ENCODE measurements at places on chromosomes 3 and 15. TPM values are rescaled to one million over a fixed set of nuclear protein-coding genes. Genes with fewer than 3 reads are reported as not detected.

TMOD2 gene
- total RNA-seq: 1.2 TPM

LRRK1 gene
- total RNA-seq: 25.4 TPM

CHRD gene
- 0.12 TPM for total RNA-seq

ARHGEF26 gene
- 7.8 TPM for total RNA-seq

SUMF1 gene
- total RNA-seq: 21.2 TPM

GOLGA6L9 gene
- 3.5 TPM for total RNA-seq

TM4SF18 gene
- 44.7 TPM for total RNA-seq

SEC11A gene
- 322 TPM for total RNA-seq

SUSD5 gene
- 3.8 TPM for total RNA-seq

MYL3 gene
- total RNA-seq: not detected

GFM1 gene
- 42.0 TPM for total RNA-seq

NLGN1 gene
- not detected for total RNA-seq

P3H2 gene
- total RNA-seq: 42.0 TPM

ATP13A4 gene
- not detected for total RNA-seq

PP2D1 gene
- total RNA-seq: not detected

RTP1 gene
- not detected for total RNA-seq

ROPN1 gene
- not detected for total RNA-seq

ACTC1 gene
- total RNA-seq: 0.52 TPM

DAZL gene
- total RNA-seq: not detected

NPTN gene
- 203 TPM for total RNA-seq

COPB2 gene
- total RNA-seq: 78.7 TPM

CLDN1 gene
- 28.6 TPM for total RNA-seq

SERINC4 gene
- total RNA-seq: 0.12 TPM

LEKR1 gene
- 1.1 TPM for total RNA-seq

GBE1 gene
- 28.4 TPM for total RNA-seq

TPRG1 gene
- 0.28 TPM for total RNA-seq

REC114 gene
- total RNA-seq: not detected

MYZAP gene
- total RNA-seq: 0.51 TPM

GPR62 gene
- not detected for total RNA-seq

MAP1A gene
- 0.99 TPM for total RNA-seq
